ENCODE measurements at places on chromosomes 4 and X.

DNA sequence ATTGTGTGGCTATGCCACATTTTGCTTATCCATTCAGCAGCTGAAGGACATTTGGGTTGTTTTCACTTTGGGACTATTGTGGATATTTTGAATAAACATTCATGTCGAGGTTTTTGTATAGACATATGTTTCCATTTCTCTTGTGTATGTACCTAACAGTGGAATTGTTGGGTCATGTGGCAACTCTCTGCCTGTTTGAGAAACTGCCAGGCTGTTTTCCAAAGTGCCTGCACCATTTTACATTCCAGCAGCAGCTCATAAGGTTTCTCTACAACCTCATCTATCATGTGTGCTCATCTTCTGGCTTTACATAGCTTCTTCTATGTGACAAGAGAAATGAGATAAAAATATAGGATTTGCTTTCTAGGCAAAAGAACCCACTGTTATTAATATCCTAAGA, 29.5 kb upstream of the TSPAN5 start:
- no peak for DNase-seq

DNA sequence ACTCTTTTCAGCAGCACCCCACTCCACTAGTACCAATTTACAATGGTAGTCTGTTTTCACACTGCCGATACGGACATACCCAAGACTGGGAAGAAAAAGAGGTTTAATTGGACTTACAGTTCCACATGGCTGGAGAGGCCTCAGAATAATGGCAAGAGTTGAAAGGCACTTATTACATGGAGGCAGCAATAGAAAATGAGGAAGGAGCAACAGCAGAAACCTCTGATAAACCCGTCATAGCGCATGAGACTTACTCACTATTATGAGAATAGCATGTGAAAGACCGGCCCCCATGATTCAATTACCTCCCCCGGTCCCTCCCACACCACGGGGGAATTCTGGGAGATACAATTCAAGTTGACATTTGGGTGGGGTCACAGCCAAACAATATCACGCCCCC, 34.1 kb upstream of the MAGEA4 start:
- DNase-seq: no peak

DNA sequence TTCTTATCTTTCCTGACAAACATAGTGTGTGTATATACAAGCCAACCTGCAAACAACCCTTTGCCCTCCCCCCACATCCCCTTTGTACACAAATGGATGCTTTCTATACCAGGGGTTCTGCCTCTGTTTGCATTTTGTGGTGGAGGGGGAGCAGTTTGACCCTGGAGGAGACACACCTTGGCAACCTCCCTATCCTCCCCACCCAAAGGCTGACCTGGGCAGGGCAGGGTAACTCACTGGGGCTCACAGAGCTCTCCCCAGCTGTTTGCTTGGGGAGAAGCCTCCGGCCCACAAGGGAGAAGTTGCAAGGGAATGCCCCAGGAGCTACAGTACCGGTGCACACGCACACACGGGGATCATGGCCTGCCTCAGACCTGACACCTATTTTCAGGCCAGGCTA, 372.6 kb downstream of the BCOR start:
- DNase-seq: no peak

GRCh38 chr4:88799900-88800299, 102.3 kb upstream of the NAP1L5 start:
- DNase-seq: no peak

GRCh38 chr4:155889946-155890345, 13.6 kb upstream of the TDO2 start:
- DNase-seq: no peak

- DNase-seq: no peak
Measured at GRCh38 chrX:29634516-29634915, 580.8 kb upstream of the MAGEB2 start.

GRCh38 chr4:8819019-8819418, 52.6 kb downstream of the HMX1 start:
- no peak for DNase-seq

- no peak for DNase-seq
Measured at GRCh38 chr4:179586460-179586859, 2144.2 kb upstream of the AGA start.

DNA sequence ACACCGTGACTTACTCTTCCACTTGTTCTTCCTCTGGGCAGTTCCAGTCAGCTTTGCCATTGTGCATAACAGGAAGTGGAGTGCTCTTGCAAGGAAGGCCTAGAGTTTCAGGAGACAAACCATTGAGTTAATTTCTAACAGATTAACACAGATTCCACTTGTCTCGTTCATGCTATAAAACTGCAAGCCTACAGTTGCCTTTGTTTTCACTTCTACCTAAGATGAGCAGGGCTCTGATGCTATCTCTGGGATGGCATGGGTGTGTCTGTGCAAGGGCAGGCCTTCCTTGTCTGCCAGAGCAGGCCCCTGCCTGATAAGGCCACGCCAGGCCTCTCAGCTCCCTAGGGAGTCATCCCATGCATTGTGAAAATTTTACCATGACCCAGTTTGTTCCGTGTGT, 67.7 kb upstream of the PGRMC2 start:
- no peak for DNase-seq

GRCh38 chr4:20391198-20391597, 139.5 kb downstream of the SLIT2 start:
- DNase-seq: no peak

DNA sequence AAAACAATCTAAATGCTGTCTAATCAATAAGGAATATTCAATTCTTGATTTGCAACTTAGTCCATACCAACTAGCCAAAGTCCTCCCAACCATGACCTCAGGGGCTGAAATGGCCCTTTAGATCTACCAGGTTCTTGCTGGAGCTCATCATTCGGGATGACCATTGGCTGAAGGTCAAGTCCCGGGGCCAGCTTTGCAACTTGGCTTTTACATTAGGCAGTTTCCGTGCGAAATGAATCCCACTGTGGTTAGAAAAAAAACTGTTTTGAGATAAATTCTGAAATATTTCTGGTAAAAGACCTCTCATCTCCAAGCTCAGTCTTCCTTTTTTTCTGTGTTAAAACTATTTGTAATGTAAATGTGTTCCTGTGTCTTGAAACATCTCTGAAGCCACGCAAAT, 178.6 kb downstream of the TENM3 start:
- DNase-seq: no peak
